ENCODE measurements at places on chromosomes 12 and 14.

DNA sequence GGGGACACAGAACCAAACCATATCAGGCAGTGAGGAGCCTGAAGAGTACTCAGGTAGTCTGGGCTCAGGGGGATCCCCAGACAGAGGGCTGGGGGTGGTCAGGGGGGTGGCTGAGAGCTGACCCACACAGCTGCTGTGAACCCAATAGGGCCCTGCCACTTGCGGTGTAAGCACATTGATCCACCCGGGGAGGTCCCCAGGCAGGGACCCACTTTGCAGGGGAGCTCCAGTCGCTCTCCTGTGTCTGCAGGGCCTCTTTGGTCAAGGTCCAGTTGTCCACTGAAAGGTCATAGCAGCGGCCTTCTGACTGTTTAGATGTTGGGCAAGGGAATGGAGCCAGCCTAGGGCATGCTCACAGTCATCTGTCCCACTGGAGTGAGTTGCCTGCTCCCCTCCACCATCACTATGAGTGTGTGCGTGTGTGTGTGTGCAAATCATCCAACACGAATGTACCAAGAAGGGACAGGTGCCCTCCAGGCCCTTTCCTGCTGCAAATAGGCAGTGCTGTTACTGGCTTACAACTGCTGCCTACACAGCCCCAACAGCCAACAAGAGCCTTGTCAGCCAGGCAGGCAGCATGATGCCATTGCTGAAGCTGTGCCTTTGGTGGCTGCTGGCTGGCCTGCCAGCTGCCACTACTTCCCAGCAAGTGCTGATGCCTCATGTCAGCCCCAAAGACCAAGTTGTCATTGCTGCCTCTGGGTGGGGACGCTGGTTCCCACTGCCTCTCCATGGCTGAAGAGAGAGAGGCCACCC lies 71.3 kb downstream of the TSPAN11 start:
- DNase-seq: no peak

- no peak for DNase-seq
These were observed 293.5 kb upstream of the DIO2 start for GRCh38 chr14:80504781-80505180.

DNA sequence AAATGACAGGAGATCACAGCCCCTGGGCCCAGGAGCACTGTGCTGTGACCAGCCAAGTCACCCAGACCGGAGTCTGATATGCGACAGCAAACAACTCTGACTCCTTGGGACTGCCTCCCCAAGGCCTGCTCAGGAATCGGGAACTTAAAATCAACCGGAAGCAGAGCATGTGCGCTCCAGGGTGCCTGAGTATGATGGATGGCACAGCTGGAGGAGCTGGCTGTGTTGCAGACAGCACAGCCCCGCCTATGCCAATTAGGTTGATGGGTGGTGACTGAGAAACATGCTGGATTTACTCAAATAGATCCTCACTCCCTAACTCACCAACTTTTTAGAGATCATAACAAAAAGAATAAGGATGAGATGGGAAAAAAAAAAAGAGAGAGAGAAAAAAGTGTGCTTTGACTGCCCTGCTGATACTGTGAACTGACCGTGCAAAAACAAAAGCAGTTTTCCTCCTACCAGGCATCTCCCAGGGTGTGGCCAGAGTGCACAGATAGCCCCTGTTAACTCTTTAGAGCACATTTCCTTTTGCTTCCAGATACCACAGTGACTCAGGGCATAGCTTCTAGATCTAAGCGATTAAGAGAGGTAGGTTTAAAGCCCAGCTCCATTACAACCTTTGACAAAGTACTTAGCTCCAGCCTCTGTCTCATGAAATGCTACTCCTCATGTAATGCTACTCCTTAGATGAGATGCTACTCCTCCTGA lies 27.4 kb upstream of the STON2 start:
- no peak for DNase-seq

- DNase-seq: no peak
These were observed 1196.5 kb downstream of the GALC start for GRCh38 chr14:86796221-86797074.

DNA sequence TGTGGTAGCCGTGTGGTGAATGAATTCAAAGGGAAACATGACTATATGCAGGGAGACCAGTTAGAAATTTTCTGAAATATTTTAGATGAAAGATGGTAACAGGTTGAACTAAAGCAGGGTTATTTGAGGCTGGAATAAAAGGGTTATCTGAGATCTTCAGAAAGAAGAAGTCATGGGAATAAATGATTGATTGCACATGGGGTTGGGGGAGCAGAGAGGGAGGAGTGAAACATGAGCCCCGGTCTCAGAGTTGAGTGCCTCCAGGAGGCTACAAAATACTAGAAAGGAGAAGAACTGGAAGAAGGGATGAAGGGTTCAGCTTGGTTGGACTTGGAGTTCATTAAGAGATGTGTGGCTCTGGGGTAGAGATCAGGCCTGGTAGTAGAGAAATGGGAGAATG lies 16.3 kb upstream of the FGF23 start:
- no peak for DNase-seq

GRCh38 chr12:128531170-128531569 lies 264.2 kb downstream of the TMEM132C start:
- DNase-seq: no peak

DNA sequence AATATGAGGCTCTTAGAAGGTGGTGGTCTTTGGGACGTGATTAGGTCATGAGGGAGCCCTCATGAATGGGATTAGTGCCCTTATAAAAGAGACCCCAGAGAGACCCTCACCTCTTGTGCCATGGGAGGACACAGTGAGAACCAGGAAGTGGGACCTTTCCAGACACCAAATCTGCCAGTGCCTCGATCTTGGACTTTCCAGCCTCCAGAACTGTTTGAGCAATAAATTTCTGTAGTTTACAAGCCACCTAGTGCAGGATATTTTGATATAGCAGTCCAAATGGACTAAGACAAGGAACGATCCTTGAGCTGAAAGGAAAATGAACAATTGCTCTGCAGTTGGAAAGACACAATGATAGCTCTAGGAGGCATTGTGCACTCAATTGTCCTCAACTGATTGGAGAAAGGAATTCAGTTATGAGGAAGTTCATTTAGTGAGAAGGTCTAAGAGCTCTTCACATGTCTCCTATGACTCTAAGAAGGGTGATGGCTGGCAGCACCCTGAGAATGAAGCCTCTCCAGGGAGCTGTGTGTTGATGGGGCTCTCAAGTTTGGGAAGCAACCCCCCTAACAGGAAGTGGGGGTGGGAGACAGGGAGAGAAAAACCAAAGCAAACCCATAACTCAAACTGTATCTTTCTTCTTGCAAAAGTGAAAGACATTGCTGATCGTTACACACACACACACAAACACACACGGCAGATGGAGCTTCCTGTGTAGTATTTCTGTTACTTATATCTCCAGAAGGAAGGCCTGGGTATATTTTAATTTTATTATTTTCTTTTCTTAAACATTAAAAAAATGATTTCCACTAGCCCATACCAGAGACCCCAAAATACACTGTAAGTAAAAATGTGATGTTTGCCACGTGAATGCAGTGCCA lies 21.0 kb downstream of the CHST11 start:
- DNase-seq: no peak

GRCh38 chr12:11949738-11950411 lies 120.9 kb upstream of the BCL2L14 start:
- DNase-seq: no peak

- no peak for DNase-seq
These were observed 1.2 kb upstream of the CEP170B start for GRCh38 chr14:104863923-104864266.

DNA sequence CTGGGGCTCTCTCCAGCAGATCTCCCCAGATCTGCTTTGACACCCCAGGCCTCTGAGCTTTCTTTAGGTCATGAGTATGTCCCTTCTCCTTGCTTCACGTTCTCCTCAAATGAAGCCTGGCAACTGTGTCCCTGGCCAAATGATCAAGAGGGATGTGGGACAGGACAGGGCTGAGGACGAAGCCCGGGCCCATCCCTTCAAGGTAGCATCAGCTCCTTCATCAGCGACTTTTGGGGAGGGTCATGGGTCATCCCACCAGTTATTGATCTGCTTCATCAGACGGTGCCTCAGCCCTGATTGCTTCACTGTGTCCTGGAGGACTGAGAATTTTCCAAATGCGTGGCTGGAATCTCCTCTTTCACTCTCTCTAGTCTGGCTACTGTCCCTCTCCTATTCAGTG lies 32.3 kb downstream of the ACADS start:
- no peak for DNase-seq

- no peak for DNase-seq
These were observed 101.9 kb upstream of the BMP4 start for GRCh38 chr14:54058505-54058904.

- no peak for DNase-seq
These were observed 57.2 kb upstream of the AEBP2 start for GRCh38 chr12:19382111-19382526.
